ENCODE measurements at places on chromosomes 6 and 20.
A peak's percentile ranks its signal among the peaks of the same experiment; 100 is the strongest.

DNA sequence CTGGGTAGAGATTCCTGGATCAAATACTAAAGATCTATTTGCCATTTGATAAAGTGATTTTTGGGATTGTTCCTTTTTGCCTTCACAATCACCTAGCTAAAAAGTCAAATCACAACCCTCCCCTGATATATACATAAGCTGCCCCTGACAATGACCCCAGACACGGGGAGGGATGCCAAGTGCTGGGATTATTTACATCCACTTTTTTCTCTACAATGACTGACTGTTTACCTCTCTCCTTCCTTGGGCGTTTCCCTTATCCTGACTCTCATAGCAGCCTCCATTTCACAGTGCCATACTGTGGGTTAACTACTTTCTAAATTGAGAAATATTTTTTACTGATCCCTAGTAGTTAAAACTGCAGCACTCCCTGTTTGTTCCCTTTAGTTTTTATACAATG lies 150.8 kb upstream of the TMEM170B start:
- DNase-seq, result no peak

- DNase-seq, result no peak
These were observed 975 bp upstream of the PPT2 start for GRCh38 chr6:32152769-32153563.

- no peak for DNase-seq
These were observed 196.4 kb downstream of the UTRN start for GRCh38 chr6:144481527-144481926.

- DNase-seq, result no peak
These were observed 31.5 kb upstream of the GCM1 start for GRCh38 chr6:53179961-53180651.

DNA sequence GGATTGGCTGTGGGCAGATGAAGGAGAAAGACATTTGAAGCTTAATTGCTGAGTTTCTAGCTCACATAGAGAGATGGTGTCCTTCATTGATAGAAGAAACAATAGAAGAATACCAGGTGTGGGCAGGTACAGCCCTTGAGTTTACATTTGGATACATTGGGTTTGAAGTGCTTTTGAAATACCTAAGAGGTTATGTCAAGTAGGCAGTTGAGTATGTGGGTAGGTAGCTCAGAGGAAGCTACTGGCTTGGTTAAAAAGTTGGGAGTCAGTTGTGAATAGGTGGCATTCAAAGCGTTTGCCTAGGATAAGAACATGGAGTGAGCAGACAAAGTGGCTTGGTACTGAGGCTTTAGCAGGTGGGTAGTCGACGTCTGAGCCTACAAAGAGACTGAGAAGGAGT lies 25.0 kb downstream of the NDUFAF5 start:
- no peak for DNase-seq

- no peak for DNase-seq
These were observed 245.7 kb downstream of the RNF144B start for GRCh38 chr6:18632670-18633410.

- DNase-seq, result no peak
These were observed 36.7 kb downstream of the MAN1A1 start for GRCh38 chr6:119312875-119313338.

DNA sequence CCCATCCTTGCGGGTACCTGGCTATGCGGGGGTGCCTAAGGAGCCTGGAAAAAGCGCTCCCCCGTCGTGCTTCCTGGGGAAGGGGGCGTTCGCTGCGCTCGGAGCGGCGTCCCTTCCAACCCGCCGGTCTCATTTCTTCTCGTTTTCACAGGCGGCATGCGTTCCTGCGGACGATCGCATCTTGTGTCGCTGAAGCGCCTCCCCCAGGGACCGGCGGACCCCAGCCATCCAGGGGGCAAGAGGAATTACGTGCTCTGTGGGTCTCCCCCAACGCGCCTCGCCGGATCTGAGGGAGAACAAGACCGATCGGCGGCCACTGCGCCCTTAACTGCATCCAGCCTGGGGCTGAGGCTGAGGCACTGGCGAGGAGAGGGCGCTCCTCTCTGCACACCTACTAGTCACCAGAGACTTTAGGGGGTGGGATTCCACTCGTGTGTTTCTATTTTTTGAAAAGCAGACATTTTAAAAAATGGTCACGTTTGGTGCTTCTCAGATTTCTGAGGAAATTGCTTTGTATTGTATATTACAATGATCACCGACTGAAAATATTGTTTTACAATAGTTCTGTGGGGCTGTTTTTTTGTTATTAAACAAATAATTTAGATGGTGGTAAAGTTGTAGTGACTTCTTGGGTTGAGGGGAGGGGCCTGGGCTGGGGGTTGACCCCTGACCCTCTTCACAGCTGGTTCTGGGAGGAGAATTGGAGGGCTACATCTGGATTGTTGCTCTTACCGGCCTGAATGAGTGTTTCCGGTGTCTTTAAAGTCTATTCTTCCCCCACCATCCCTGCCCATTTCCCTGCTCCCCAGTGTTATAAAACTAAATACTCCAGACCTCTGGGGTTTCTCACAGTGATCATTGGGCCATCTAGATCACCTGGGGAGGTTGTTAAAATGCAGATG lies 1.1 kb downstream of the ID1 start:
- no peak for DNase-seq

DNA sequence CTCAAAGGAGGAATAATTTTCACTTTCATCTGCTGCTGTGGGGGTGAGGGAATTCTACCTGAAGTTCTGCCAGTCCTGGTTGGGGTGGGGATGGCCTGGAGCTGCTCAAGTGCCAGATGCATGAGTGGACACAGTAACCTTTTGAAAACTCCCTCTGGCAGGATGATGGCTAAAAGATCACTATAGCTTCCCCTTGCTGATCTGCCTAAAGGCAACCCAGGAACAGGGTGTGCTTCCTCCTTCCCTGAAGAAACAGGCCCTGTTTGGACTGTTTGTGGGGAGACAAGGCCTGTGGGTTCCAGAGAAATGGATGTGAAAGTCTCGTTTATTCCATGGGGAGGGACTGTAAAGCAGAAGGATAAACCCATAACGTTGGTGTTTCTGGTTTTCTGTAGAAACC lies 176.9 kb downstream of the DTNBP1 start:
- DNase-seq, result no peak

GRCh38 chr6:169250660-169251059 lies 3.0 kb downstream of the THBS2 start:
- DNase-seq, result no peak

DNA sequence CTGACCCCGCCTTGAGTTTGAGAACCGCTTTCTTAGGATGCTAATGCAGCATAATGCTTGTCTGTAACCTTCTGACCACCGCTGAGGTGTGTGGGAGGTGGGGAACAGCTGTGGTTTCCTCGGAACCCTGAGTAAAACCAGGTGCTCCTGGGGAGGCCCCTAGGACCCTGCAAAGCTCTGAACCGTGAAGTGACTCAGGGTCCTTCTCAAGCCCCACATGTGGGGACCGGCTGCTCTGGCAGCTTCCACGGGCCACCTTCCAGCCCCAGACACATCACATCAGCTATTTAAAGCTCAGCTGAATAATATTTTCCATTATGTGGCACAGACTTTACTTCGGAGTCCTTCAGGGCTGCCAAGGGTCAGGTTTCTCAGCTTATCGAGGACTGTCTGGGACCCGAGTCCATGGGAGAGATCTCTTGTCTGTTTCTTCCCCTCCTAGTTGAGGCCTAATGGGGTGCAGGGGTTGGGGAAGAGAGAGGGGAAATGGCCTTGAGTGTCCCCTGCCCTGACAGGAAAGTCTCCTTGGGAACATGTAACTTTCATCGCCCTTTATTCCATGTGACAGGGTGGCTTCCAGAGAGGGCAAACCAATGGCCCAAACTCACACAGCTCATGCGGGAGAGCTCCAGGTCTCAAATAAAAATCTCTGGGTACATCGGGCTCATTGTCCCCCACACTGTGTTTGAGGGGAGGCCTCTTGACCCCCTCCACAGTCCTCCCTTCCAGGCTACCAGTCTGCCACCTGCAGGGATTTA lies 186.1 kb upstream of the SLC24A3 start:
- no peak for DNase-seq

DNA sequence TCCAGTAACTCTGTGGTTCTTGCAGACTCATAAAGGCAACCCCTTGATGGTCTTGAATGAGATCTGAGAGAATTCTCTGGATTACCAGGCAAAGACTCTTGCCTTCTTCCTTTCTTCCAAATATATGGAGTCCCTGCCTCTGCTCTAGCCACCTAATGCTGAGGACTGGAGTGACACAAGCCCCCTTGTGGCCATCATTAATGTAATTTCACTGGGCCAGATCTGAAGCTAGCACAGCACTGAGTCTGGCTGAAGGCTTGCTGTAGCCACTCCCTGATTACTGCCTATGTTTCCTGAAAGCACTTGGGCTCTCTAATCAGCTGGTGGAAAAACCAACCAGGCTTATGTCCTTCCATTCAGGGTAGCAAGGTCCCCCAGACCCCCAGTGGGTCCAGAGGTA lies 559.3 kb upstream of the IRAK1BP1 start:
- no peak for DNase-seq

- no peak for DNase-seq
These were observed 341.0 kb upstream of the SULF2 start for GRCh38 chr20:48126227-48126740.

- no peak for DNase-seq
These were observed 104.8 kb downstream of the GMDS start for GRCh38 chr6:2140438-2141128.

DNA sequence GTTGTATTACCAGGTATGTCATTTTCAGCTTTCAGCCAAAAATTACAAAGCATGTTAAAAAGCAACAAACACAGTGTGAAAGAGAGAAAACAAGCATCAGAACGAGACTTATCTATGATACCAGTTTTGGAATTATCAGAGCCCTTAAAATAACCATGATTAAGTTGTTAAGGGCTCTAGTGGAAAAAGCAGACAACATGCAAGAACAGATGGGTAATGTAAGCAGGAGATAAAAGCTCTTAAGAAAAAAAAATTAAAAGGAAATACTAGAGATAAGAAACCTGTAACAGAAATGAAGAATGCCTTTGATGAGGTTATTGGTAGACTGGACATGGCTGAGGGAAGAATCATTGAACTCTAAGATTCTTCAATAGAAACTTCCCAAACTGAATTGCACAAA lies 127.5 kb upstream of the SCGN start:
- DNase-seq, result no peak

DNA sequence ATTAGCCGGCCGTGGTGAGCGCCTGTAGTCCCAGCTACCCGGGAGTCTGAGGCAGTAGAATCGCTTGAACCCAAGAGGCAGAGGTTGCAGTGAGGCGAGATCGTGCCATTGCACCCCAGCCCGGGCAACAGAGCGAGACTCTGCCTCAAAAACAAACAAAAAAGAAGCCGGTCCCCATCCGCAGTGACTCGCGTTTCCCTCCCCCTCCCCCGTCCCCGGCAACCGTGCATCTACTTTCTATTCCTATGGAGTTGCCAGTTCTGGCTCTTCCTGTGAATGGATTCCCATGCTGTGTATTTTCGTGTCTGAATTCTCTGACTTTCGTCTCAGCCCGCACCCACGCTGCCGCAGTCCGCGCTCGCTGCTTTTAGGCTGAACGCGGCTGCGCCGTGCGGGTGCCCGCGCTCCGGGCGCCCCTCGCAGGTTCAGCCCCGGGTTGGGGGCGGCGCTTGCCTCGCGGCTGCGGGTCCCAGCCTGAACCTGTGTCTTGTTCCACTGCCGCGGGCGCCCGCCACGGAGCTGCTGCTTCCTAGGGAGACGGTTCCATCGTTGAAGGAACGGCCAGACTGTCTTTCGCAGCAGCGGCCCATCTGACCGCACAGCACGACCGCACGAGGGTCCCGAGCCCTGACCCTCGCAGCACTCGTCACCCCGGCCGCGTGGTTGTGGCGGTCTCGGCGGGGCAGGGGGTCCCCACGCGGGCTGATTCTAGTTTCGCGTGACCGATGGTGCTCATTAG lies 1.1 kb upstream of the MRGBP start:
- DNase-seq, result peak; percentile 44

DNA sequence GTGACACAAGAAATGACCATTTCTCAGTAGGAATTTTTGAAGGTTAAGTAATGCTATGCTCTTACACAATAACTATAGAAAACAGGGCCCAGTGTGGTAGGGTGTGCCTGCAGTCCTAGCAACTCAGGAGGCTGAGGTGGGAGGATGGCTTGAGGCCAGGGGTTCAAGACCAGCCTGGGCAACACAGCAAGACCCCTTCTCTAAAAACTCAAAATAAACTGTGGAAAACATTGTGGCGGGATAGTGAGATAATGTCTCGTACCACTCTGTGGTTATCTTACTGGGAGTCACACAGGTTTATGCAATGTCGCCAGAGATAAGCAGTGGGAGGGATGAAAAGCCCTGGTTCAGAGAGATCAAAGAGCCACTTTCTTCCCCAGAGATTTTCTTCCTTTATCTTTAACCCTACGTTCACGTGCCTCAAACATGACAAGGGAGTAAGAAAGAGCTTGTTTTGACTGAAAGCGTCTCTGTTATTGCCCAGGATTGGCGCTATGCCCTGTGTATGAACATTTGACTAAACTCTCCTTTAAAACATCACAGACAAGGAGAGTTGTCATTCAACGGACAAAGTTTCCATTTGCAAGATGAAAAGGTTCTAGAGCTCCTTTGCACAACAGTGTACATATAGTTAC lies 13.9 kb downstream of the GCM1 start:
- DNase-seq, result no peak

GRCh38 chr20:50587291-50587961 lies 77.2 kb downstream of the PTPN1 start:
- DNase-seq, result no peak

- DNase-seq, result no peak
These were observed 33.5 kb upstream of the FKBP1A start for GRCh38 chr20:1426231-1426849.

GRCh38 chr6:165618241-165618640 lies 44.8 kb downstream of the PDE10A start:
- DNase-seq, result no peak

DNA sequence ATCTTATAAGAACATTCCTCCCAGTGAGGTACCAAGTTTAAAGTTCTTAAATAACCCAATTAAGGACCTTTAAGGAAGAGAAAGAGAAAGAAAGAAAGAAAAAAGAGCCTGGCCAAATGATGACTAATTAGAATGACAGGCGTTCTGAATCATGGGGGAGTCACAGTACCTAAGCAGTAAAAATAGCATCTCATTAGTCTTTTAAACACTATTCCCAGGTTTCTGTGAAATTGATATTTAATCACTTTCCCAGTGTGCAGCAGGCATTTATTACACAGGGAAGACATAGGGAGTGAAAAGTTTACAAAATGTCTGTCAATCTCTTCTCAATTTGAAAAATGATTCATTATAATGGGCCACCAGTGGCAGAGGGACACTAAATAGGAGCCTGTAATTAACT lies 251.4 kb upstream of the MANEA start:
- no peak for DNase-seq

GRCh38 chr6:139961190-139961589 lies 586.7 kb upstream of the CITED2 start:
- no peak for DNase-seq

DNA sequence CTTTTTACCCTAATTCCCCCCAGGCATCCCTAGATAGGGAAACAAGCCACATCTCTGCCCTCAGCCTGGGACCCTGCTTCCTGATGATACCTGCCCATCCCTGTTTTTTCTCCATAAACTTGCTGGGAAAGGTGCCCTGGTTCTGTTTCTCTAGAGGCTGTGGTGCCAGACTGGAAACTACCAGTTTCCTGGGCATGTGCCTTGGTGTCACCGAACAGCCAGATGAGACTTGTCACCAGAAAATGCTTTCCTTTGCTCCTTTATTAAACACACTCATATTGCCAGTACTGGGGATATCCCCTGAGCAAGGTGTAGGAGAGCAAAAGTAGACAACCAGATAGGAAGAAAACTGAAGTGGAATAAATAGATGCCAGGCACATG lies 16.8 kb downstream of the SRSF3 start:
- DNase-seq, result no peak

Measured in T-helper 9 cell (primary cell).